Coronary artery (tissue), 2 donors: ENCODE measurements at places on chromosomes 7 and 10.

DNA sequence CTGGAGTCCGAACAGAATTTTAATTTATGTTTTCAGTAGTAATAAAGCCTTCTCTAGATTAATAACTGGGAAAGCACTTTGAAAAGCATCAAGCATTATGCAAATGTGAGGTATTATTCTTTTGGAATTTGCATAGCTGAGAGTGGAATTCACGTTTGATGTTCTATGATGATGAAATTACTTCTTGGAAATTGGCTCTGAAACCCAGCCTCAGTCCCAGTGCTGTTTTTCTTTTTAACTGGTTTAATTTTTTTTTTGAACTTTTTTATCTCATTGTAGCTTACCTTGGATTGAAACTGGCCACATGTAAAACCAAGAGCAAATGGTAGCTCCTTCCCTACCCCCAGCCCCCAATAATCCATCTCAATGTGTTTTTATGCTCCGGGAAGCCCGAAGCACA lies 1.2 kb downstream of the TBXAS1 start:
- no peak for DNase-seq

GRCh38 chr7:22952306-22953015 lies 61.5 kb downstream of the HYCC1 start:
- DNase-seq: no peak

DNA sequence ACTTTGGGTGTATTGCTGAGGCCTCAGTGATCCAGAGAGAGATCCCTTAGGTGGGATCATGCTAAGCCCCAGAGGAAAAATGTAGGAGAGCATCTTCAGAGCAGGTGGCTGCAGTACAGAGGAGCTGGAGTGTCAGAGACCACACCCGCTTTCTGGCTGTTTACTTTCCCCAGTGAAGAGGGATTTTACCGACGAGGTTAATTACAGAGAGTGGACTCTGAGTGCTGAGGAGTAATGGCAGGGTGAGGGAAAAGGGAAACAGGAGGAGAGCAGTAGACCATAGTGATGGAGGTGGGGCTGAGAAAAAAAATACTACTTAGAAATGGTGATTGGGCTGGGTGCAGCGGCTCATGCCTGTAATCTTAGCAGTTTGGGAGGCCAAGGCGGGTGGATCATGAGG lies 43.3 kb upstream of the HBP1 start:
- DNase-seq: no peak

- DNase-seq: no peak
These were observed 110.9 kb upstream of the NANOS1 start for GRCh38 chr10:118918587-118918986.

- no peak for DNase-seq
These were observed 19.1 kb upstream of the VOPP1 start for GRCh38 chr7:55591282-55591931.

DNA sequence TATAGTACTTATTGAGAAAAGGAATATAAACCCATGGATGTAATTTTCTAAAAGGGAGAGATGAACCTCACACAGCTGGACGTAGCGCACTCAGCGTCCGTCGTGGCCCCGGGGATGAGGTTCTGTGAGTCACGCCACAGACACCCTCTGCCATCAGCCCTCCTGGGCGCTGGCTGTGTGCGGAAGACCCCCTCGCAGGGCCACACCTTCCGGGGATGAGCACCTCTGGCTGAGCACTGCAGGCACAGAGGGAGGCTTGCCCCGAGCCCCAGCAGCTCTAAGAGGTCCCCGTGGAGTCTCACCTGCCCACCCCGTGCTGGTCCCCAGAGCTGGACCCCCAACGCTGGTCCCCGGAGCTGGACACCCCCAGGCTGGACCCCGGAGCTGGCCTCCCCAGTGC lies 215.8 kb downstream of the PTPRN2 start:
- no peak for DNase-seq

GRCh38 chr7:16397501-16398145 lies 23.7 kb downstream of the CRPPA start:
- no peak for DNase-seq

- no peak for DNase-seq
These were observed 189.2 kb downstream of the CSTF2T start for GRCh38 chr10:51510231-51510630.

- DNase-seq: peak; percentile 79
These were observed 12.4 kb upstream of the HUS1 start for GRCh38 chr7:47991741-47992311.

GRCh38 chr7:146874722-146875121 lies 758.1 kb downstream of the CNTNAP2 start:
- DNase-seq: no peak

GRCh38 chr10:97490592-97490991 lies 7.6 kb downstream of the MMS19 start:
- no peak for DNase-seq

GRCh38 chr10:83165265-83165664 lies 974.0 kb upstream of the GHITM start:
- DNase-seq: no peak

- no peak for DNase-seq
These were observed 6.5 kb downstream of the YME1L1 start for GRCh38 chr10:27147701-27148100.

DNA sequence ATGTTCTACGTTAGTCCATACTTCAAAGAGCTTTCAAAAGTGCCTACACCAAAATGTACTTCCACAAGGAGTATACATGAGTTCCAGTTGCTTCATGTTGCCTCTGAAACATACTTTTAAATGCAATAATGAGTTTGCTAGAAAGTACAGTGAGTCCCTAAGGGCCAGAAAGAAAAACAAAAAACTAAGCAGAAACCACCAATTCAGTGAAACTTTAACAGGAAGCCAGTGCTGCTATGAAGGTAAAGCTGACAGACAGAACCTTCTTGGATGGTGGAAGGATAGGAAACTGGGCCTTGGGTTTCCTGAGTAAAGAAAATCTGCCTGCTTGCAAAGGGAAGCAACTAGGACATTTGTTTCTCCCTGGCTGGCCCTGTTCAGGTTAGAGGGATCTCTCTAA lies 104.2 kb downstream of the CTTNBP2 start:
- no peak for DNase-seq

DNA sequence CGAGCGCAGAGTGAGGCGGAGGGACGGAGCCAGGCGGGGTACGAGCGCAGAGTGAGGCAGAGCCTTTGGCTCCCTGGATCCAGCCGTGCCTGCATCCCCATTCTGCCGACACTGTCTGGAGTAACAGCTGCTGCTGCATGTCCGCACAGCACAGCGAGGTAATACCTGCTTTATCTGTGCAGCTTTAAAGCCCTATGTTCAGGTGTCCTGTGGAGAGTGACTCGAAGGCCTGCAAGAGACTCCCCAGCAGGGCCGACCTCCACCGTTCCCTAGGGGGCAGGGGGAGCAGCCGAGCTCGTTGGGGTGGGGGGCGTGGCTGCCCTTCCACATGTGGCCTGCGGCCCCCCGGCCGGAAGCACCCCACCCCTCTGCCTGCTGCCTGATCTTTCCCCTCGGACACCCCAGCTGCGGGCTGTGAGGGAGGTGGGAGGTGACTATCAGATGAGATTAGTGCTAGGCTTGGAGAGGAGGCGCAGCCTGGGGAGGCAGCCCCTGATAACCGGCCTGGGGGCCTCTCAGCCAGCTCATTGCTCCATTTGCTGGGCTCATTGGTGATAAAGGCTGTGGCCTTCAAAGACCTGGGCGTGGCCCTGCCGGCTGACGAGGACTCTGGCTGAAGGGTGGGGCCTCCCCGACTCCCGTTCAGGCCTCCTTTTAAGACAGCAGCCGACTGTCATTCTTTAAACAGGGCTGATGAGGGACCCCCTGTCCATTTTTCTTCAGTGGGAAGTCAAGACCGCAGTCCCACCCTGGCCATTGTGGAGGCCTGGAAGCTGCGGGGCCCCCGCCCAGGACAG lies 8.0 kb downstream of the VENTX start:
- DNase-seq: no peak

GRCh38 chr10:119967066-119967465 lies 74.5 kb downstream of the SEC23IP start:
- DNase-seq: no peak

GRCh38 chr10:6979371-6979770 lies 399.3 kb upstream of the PRKCQ start:
- no peak for DNase-seq

- no peak for DNase-seq
These were observed 28.7 kb downstream of the ZEB1 start for GRCh38 chr10:31347705-31348104.

- no peak for DNase-seq
These were observed 176.7 kb downstream of the EMX2 start for GRCh38 chr10:117718986-117719920.

GRCh38 chr7:43636093-43636492 lies 53.2 kb downstream of the STK17A start:
- no peak for DNase-seq

GRCh38 chr10:5566614-5567013 lies 41.9 kb downstream of the CALML3 start:
- peak; percentile 11 for DNase-seq

DNA sequence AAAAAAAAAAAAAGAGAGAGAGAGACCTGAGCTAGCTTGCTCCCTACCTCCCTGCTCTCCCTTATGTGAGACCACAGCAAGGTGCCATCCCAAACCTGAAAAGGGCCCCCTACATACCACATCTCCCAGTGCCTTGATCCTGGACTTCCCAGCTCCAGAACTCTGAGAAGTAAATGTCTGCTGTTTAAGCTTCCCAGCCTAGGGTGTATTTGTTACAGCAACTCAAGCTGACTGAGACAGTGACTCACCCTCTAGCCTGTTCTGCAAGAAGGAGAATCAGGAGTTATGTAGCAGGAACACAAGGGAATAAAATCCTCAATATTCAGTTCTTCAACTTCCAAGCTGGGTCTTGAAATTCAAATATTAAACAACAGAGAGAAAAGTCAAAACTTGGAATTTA lies 52.1 kb upstream of the TMEM72 start:
- DNase-seq: no peak

- peak; percentile 88 for DNase-seq
These were observed 34.2 kb downstream of the CYP17A1 start for GRCh38 chr10:102802920-102803534.

- no peak for DNase-seq
These were observed 497.4 kb upstream of the PODXL start for GRCh38 chr7:132053871-132054270.

DNA sequence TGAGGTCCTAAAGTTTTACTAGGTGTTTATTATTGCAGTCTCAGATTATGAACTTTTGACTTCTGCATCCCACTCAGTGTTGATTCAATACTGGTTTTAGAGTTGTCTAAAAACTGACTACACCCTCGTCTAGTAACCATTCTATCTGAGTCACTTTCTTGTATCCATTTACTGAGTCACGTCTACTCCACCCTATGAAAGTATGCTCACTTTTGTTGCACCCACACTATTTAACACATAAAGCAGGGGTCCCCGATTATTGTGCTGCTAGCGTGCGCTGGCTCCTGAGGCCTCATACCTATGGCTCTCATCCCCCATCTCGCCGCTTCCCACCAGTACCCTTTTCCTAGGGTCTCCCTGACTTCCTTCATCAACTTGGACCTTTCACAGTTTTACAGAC lies 2.0 kb downstream of the SAMD9 start:
- no peak for DNase-seq

GRCh38 chr7:50660040-50660829 lies 95.0 kb upstream of the DDC start:
- DNase-seq: peak; percentile 68

GRCh38 chr10:78416031-78417011 lies 382.7 kb downstream of the RPS24 start:
- peak; percentile 58 for DNase-seq

GRCh38 chr10:86411281-86411841 lies 44.8 kb upstream of the GRID1 start:
- DNase-seq: no peak

- DNase-seq: no peak
These were observed 122.0 kb upstream of the ZNF438 start for GRCh38 chr10:31153692-31154091.

GRCh38 chr10:125156739-125157480 lies 3.5 kb downstream of the CTBP2 start:
- DNase-seq: peak; percentile 8

DNA sequence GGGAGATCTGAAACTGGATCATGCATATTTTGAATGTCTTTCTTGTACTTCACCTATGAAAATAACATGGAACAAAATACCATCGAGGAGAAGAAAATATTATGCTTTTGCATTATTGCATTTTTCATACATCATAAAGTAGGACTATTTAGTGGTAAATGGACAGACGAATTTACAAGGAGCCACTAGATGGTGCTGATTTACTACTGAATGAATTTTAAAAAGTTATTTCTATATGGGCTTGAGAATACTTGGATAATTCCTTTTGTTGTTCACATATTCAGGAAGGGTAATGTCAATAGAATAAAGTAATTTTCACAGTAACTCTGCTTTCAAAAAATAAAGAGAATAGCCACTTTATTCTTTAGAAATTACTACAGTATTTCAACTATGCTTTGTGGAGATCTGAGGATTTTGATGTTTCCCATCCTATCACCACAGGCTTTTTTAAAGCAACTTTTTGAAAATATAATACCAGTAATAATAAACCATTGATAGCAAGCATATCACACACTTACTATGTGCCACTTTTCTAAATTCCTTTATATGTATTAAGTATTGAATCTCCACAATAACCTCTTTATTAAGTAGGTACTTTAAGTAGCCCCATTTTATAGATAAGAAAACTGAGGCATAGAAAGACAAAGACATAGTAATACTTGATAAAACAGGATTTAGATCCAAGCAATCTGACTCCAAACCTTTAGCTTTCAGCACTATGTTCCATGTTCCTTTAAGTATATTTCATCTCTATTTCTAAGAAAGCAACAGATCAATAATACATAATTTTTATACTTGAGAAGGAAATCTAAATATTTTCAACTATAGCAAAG lies 38.6 kb downstream of the NEBL start:
- DNase-seq: no peak
